T-helper 17 cell (primary cell): ENCODE measurements at places on chromosomes 5 and 9.
A peak's percentile ranks its signal among the peaks of the same experiment; 100 is the strongest.

- no peak for DNase-seq
- H3K4me1 ChIP-seq, result peaks cover 10% of the 10 kb centered on the region
- H3K36me3 ChIP-seq, result no peaks in the 10 kb centered on the region
- H3K4me3 ChIP-seq, result no peak overlapping the region
- H3K27ac ChIP-seq, result no peak overlapping the region
- no peaks in the 10 kb centered on the region for H3K27me3 ChIP-seq
Measured at GRCh38 chr5:139686356-139686705, 38.2 kb downstream of the CXXC5 start.

DNA sequence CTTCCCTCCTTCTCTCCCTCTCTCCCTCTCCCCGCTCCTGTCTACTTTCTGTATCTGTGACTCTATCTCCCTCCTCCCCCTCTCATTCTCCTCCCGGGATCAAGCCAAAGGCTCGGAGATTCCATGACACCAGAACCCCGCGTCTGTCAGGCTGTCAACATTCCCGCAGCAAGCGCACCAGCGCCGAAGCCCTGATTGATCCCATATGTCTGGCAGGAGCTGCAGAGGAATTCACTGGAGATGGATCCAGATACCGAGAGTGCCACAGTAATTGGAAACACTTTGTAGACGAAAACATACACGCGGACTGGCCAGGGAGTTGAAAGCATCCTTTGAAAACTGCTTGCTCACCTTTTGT is 300 bp upstream of the SVEP1 start:
- peaks cover 2% of the 10 kb centered on the region for H3K4me1 ChIP-seq
- H3K36me3 ChIP-seq, result no peaks in the 10 kb centered on the region
- H3K4me3 ChIP-seq, result no peak overlapping the region
- H3K27me3 ChIP-seq, result peaks cover 32% of the 10 kb centered on the region
- no peak for DNase-seq

- no peak overlapping the region for H3K27ac ChIP-seq
- H3K36me3 ChIP-seq, result no peaks in the 10 kb centered on the region
- H3K4me3 ChIP-seq, result no peak overlapping the region
- DNase-seq, result no peak
- no peaks in the 10 kb centered on the region for H3K27me3 ChIP-seq
Measured at GRCh38 chr5:94415798-94416197, 202.6 kb downstream of the KIAA0825 start.

- H3K4me1 ChIP-seq, result no peaks in the 10 kb centered on the region
- no peak overlapping the region for H3K4me3 ChIP-seq
- H3K36me3 ChIP-seq, result no peaks in the 10 kb centered on the region
- H3K27ac ChIP-seq, result no peak overlapping the region
- no peak for DNase-seq
Measured at GRCh38 chr5:6818594-6819511, 105.6 kb downstream of the TENT4A start.

- no peaks in the 10 kb centered on the region for H3K27me3 ChIP-seq
- no peak for DNase-seq
- H3K4me1 ChIP-seq, result no peaks in the 10 kb centered on the region
- no peaks in the 10 kb centered on the region for H3K36me3 ChIP-seq
- H3K27ac ChIP-seq, result no peak overlapping the region
Measured at GRCh38 chr9:107778661-107779060, 289.1 kb upstream of the KLF4 start.

- no peak for DNase-seq
- H3K4me3 ChIP-seq, result no peak overlapping the region
- H3K27me3 ChIP-seq, result peaks cover 34% of the 10 kb centered on the region
- no peak overlapping the region for H3K27ac ChIP-seq
- H3K36me3 ChIP-seq, result no peaks in the 10 kb centered on the region
Measured at GRCh38 chr5:73997960-73998359, 372.0 kb downstream of the ARHGEF28 start.

DNA sequence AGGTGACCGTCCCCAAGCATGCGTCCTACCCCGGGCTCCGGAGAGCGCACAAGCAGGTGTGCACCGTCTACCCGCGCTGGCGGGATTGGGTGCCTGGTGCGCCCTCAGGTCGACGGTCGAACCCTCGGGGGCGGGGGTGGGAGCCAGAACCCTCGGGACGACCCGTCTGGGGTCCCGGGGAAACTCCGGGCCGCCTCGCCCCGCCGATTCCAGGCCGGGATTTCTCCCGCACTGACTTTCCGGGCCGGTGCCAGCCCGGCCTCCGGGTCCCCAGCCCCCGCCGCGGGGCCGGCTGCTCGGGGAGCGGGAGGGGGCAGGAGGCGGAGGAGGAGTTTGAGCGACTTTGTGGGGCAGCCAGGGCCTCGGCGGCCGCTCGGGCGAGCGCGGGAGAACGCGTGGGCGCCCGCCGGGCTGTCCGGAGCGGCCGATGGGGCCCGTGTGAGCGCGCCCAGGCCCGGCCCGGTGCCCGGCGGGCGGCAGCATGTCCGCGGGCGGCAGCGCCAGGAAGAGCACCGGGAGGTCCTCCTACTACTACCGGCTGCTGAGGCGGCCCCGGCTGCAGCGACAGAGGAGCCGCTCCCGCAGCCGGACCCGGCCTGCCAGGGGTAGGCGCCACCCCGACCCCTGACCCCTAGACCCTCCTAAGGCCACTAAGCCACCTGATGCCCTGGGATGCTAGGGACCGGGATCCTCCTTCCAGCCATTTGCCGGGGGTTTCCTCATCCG is at the start of gene DAB2IP:
Gene DAB2IP, plus strand, starts transcription at position 340 of the 726 bp plus-strand sequence. Its CDS starts 142 bp downstream, at position 482.
- H3K27me3 ChIP-seq, result peaks cover 84% of the 10 kb centered on the region
- H3K27ac ChIP-seq, result no peak within 1 kb of the TSS
- peaks cover 10% of the 10 kb centered on the region for H3K4me1 ChIP-seq

GRCh38 chr9:22175972-22176545 is 167.0 kb upstream of the CDKN2B start:
- peak overlapping the region; percentile 5 for H3K27ac ChIP-seq
- H3K27me3 ChIP-seq, result no peaks in the 10 kb centered on the region
- peak overlapping the region; percentile 6 for H3K4me3 ChIP-seq
- H3K4me1 ChIP-seq, result peaks cover 7% of the 10 kb centered on the region
- DNase-seq, result no peak

- H3K36me3 ChIP-seq, result no peaks in the 10 kb centered on the region
- H3K27me3 ChIP-seq, result no peaks in the 10 kb centered on the region
- no peaks in the 10 kb centered on the region for H3K4me1 ChIP-seq
- H3K4me3 ChIP-seq, result no peak overlapping the region
- no peak overlapping the region for H3K27ac ChIP-seq
Measured at GRCh38 chr5:89289604-89290003, 406.6 kb upstream of the MEF2C start.

DNA sequence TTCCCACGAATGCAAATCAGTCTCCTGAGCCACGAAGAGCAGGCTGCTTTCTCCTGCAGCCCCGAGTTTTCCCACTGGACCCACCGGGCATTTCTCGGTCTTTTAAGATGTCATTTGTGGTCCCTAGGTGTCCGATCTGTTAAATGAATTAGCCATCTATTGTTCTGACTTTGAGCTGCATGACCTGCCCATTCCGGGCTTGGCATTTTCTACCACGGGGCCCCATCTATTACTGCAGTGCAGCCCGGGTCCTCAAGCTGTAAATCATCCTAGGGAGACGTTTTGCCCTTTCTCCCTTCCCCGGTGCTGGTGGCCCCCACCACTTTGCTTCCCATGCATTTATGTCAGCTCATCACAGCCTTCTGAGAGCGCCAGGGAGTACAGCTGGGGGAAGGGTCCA is 405.4 kb downstream of the IRX1 start:
- no peak overlapping the region for H3K27ac ChIP-seq
- no peak overlapping the region for H3K4me3 ChIP-seq
- no peaks in the 10 kb centered on the region for H3K4me1 ChIP-seq
- H3K27me3 ChIP-seq, result no peaks in the 10 kb centered on the region

DNA sequence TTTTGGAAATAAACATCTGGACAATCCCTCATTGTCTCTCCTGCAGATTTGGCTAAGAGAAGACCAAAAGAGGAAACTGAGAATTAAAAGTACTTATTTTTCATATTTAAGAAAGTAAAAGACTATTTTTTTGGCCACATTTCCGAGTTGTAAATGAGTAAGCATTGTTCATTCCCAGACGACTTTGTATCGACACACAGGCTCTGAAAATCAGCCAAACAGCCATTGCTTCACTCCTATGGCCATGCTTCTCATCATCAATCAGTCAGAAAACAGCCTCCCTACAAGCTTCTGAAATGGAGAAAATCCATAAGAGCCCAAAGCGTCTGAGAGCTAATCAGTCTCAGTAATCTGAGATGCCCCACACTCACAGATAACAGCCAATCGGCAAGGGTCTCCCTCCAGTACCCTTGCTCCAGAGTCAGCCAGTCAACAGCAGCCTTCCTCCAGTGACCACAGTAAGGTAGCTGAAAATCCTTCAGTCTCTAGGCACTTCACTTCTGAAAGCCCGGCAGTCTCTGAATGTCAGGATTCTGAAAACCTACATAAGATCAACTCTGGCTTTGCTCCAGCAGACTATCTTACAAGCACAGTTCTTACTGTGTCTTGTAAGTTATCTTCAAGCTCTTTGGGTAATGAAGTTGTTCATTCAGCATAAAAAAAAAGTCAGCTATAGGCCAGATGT is 30.9 kb downstream of the CDO1 start:
- no peak overlapping the region for H3K4me3 ChIP-seq
- no peak overlapping the region for H3K27ac ChIP-seq
- peaks cover 4% of the 10 kb centered on the region for H3K4me1 ChIP-seq
- DNase-seq, result no peak
- H3K36me3 ChIP-seq, result no peaks in the 10 kb centered on the region
- H3K27me3 ChIP-seq, result peaks cover 64% of the 10 kb centered on the region

GRCh38 chr5:109223531-109223930 is 186.2 kb downstream of the PJA2 start:
- no peak overlapping the region for H3K4me3 ChIP-seq
- peaks cover 9% of the 10 kb centered on the region for H3K27me3 ChIP-seq
- no peak for DNase-seq
- no peaks in the 10 kb centered on the region for H3K36me3 ChIP-seq
